ENCODE measurements at places on chromosomes 5 and 9. TPM values are rescaled to one million over a fixed set of nuclear protein-coding genes. Genes with fewer than 3 reads are reported as not detected.

GRCh38 chr9:128160603-128160987 is 530 bp downstream of the BBLN start:
- DNase-seq = no peak

DNA sequence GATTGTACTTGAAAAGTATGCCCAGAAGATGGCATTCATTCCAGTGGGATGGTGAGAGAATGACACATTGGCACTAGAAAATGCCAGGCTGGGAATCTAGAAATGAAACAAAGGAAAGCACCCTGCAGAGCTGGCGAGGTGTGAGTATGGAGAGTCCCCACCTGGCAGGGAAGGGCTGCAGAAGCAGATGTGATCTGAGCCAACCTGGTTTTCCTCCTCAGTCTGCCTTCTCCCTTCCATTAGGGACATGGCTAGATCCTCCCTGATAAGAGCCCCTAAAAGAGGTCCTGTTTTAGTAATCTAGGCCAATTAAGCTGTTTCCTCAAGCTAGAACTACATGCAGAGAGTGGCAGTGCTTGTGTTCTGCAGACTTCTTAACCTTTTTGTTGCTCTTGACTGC is 24.7 kb upstream of the TNFSF15 start:
- DNase-seq = no peak

DNA sequence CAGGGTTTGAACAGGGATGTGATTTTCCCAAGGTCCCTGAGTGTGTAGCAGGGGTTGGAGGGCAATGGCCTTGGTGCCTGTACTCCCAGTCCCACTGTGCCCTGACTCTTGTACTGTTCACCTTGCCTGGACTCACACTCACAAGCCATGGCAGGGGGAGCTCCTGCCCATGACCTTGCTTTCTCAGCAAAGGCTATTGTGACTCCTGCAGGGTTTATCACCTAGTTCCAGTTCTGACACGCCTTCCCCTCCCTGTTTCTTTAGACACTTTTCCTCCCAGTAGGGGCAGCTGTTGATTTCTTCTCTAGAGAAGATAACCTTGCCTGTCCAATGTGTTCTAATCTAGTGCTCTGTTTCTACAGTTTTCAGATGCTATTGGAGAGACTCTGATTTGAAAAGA is 139.5 kb downstream of the FSTL4 start:
- DNase-seq = no peak

DNA sequence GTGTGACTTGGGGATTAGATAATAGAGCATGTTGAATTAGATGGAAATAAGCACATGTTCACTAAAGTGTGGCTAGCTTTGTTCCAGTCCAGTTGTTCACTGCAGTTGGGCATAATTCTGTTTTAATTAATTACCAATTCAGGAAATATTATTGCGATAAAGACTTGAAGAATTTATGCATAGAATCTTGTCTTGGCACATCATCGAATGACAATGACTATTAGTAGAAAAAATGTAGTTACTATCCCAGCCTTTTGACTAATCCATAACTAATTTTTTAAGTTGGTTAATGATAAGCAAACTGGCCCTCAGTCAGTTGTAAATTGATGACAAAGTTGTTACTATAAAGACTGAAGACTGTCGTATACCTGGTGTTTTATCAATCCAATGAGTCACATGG is 10.5 kb downstream of the LNPEP start:
- DNase-seq = no peak

The MCCC2 gene
- total RNA-seq = 60.0 TPM

The PCDHGA11 gene
- total RNA-seq = 0.39 TPM

The PLAA gene
- total RNA-seq = 36.4 TPM
